ENCODE measurements at places on chromosomes 1 and 21.

DNA sequence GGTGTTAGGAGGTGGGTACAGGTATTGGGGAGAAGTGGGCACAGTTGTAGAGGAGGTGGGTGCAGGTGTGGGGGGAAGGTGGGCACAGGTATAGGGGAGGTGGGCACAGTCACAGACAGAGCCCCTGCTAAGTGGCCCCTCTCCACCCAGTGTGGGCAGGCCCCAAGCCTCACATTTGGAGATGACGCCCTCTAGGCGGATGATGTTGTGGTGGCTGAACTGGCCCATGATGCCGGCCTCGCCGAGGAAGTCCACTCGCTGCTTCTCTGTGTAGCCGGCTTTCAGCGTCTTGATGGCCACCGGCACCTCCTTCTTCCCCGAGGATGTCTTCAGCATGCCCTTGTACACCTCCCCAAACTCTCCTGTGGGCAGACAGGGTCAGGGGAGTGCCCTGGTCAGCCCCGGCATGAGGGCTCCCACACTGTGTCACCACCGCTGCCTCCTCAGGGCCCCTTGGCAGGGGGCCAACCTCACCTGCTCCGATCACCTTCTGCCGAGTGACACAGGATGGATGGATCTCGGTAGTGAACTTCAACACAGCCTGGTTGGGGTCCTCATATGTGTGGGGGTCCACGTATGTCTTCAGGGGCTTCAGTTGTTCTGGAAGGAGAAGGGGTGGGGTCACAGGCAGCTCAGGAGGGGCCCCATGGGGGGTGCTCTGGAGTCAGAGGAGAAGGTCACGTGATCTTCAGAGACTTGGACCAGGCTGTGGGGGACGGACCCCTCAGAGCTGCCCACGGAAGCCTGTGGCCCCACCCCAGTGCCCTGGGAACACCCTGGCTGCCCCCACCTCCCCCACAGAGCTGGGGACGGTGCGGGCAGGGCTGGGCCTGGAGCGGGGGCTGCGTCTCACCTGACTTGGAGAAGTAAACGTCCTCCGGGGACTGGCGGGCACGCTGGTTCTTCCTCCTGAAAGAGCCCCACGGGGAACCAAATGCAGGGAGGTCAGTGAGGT is 22.6 kb downstream of the EPHA2 start:
- DNase-seq, result no peak

- no peak for DNase-seq
These were observed 174.5 kb downstream of the PLPPR4 start for GRCh38 chr1:99438656-99439230.

- DNase-seq, result peak; percentile 20
These were observed 61.9 kb downstream of the UBE2T start for GRCh38 chr1:202279806-202280205.

- DNase-seq, result no peak
These were observed 100.5 kb downstream of the AK5 start for GRCh38 chr1:77382366-77382765.

DNA sequence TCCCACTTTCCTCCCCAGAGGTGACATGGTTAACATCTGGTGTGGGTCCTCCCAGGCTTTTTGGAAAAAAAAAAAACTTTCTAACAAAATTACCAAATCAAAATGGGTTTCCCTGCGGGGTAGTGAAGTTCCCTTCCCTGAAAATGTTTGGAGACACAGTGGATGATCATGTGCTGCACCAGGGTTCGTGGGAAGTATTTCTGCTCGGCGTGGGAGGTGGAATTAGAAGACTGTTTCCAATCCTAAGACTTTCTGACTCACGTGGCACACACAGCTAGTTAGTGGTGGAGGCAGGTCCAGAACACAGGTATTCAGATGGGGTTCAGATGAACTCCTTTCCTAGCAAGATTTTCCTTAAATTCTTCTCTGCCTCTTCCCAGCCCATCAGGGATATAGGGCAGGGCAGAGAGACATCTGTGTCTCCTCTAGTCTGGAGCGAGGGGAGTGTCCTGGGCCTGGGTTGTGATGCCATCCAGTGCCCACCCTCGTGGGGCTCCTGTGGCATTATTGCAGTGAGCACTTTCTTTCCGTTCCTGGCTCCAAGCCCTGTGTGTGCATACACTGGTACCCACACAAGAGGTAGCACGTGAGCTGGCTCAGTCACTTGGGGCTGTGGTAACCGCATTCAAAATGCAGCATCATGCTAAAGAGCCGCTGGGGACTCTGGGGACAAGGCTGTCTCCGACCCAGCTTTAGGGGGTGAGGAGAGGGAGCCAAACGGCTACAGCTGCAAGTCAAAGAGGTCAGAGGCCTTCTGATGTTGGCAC is 27.5 kb downstream of the KCNC4 start:
- no peak for DNase-seq

GRCh38 chr1:89615676-89616598 is 17.0 kb upstream of the LRRC8C start:
- no peak for DNase-seq

- DNase-seq, result no peak
These were observed at the start of gene HTR1D for GRCh38 chr1:23217421-23218115. HTR1D (minus strand) TSS chr1:23217502; CDS start chr1:23194219, 23,283 bp downstream.
